Stimulated activated CD8-positive, alpha-beta memory T cell treated with anti-CD3 and anti-CD28 coated beads, Interleukin-12 subunit alpha, Interleukin-12 subunit beta, amount 100 ng/mL, for 4 hours (primary cell): ENCODE measurements at places on chromosomes 2 and 18.
A peak's percentile ranks its signal among the peaks of the same experiment; 100 is the strongest.

- DNase-seq: no peak
These were observed 82.0 kb downstream of the TMEM17 start for GRCh38 chr2:62423883-62424458.

- DNase-seq: no peak
These were observed 537 bp upstream of the STAT4 start for GRCh38 chr2:191151331-191151730.

DNA sequence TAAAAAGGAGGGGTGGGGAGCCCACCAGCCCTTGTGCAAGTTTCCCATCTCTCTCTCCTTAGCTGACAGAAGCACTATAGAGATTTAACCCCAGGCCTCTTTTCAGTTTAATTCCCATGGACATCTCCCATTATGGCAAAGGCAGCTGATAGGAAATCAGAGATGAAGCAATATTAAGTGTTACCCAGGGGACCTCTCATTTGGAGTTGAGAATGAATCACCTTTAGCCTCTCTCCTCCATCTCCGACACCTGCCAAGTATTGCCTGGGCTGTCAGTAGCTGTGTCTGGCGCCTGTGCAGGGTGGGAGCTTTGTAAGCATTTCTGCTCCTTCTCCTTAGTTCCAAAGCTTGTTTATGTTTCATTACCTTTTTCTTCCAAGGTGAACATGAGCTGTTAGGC, 109.0 kb downstream of the AQP4 start:
- no peak for DNase-seq

- no peak for DNase-seq
These were observed 100.9 kb upstream of the NEUROD1 start for GRCh38 chr2:181781078-181781786.

DNA sequence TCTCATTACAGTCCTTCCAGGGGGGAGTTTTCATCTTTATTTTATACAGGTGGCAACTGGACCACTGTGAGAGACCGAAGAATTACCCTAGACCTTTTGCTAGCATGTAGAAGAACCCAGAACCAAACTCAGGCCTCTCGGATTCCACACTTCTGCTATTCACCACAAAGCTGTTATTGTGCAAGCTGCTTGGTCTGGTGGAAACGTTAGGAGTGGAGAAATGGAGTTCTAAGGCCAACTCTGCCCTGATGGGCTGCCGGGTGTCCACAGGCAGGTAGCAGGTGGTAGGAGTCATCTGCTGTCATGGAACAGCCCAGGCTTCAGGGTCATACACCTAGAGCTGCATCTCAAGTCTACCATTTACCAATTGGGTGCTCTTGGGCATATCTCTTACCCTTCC, 218.8 kb downstream of the BCL11A start:
- DNase-seq: no peak

- DNase-seq: no peak
These were observed 30.0 kb downstream of the IL1R2 start for GRCh38 chr2:102021779-102022178.

- DNase-seq: no peak
These were observed 182.0 kb downstream of the ZBTB7C start for GRCh38 chr18:48227206-48227605.

DNA sequence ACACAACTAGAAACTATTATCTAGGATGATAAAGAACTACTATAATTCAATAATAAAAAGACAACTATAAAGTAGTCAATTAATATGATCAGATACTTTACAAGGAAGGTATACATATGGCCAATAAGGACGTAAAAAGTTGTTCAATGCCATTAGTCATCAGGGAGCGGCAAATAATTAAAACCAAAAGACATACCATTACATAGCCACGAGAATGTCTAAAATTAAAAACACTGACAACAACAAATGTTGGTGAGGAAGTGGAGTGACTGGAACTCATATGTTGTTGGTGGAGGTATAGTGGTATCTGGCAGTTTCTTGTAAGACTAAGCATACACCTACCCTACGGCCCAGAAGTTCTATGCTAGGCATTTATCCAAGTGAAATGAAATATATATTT, 152.4 kb downstream of the MTCL1 start:
- DNase-seq: no peak

GRCh38 chr2:39128919-39129391, 8.1 kb upstream of the SOS1 start:
- peak; percentile 21 for DNase-seq

GRCh38 chr2:217360111-217360510, 500.2 kb upstream of the TNP1 start:
- DNase-seq: no peak

GRCh38 chr2:201820383-201821007, 14.2 kb downstream of the CDK15 start:
- no peak for DNase-seq

GRCh38 chr2:221205103-221205673, 366.9 kb downstream of the EPHA4 start:
- DNase-seq: no peak

DNA sequence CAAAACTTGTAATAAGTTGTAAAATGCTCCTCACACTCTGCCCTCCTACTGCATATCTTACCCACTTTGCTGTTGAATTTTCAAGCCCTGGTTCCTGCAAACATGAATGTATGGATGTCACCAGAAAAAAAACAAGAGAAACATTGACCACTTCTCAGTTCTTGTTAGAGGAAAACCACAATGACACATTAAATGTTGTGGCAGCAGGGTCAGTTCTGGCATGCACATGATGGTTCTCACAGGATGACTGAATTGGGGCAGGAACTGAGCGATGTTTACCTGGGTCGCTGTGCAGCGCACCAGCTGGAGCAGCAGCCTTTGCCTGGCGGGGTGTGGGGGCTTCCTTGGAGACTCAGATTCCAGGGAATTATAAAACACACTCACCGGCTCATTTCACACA, 14.0 kb upstream of the PRKCE start:
- DNase-seq: no peak

DNA sequence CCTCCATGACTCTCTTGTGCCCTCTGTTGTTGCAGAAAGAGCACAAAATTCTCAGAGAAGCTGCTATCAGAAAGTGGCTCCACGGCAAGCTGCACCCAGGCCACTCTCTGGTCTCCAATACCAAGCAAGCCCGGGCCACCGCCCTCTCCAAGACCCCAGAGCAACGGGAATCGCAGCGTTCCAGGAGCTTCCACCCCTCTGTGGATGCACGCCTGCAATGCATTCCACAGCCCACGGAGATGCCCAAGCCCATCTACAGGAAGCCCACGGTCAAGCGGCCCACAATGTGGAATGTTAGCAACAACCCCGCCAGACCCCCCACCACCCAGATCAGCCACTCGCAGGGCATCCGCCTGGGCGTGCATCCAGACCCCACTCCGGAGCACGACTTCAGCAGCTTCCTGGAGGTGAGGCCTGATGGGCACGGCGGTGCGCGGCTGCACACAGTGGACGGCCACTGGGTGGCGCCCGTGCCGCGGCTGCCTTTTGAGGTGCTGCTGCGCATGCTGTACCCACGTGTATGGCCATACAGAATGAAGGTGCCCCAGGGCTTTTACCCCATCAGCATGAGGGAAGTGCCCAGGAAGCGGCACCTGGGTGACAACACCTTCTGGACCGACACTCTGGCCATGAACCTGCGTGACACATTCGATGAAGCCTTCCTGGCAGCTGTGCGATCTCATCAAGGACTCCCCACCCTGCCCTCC, 6.3 kb downstream of the ANKRD53 start:
- DNase-seq: peak; percentile 69

GRCh38 chr2:30960213-30960612, 153.0 kb upstream of the CAPN13 start:
- no peak for DNase-seq

- DNase-seq: no peak
These were observed 33.8 kb downstream of the KCNS3 start for GRCh38 chr2:17912266-17912691.

GRCh38 chr2:14239605-14240004, 392.9 kb upstream of the LRATD1 start:
- DNase-seq: no peak

DNA sequence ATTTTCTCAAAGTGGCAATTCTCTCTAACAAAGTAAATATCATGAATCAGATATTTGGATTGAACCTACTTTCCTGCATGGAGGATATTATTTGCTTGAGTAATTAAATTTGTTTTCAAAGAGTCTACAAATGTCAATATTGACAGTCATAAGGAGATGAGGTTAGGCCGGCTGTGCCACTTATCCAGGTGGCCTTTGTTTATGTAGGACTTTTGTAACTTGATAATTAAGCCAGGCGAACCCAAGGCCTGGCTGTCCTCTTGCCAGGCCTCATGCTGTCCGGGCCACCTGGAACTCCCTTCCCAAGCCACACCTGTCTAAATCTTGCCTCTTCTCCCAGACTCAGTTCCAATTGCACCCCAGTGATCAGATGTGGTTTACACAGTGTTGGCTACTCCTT, 255.2 kb downstream of the ACKR3 start:
- no peak for DNase-seq

DNA sequence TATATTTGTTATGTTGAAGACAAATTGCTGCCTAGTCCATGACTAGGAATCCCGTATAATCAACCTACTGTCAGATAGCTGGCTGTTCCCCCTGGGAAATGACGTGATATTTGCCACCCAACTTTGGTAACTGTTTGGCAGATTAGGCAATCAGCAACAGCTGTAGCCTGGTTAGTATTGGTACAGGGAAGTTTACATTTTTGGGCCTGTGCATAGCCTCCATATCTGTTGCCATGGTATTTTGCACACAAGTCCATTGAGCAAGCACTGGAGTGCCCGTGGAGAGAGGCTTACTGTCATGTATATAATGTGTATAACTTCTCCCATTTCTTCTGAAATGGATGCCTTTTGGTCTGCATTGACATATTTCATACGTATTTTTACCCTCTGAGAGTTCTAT, 27.7 kb downstream of the BIRC6 start:
- no peak for DNase-seq

DNA sequence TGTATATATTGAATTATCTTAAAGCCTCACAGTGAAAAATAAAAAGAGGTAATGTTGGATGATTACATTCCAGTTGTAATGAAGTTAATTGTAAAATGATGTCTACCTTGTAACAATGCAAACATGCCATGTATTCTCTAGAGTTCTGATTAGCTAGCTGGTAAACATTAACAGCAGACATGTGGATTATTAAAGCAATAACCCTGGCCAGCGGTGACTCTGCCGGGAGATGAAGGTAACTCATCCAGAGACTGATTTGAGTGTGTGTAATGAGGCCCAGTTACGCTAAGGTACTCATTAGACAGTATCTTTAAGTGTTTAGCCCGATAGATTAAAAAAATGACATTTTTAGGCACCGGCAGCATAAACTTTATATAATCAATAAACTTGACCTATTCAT, 79.6 kb upstream of the REV1 start:
- DNase-seq: no peak

GRCh38 chr2:240018071-240018750, 6.9 kb downstream of the NDUFA10 start:
- DNase-seq: no peak

- DNase-seq: no peak
These were observed 30.8 kb downstream of the GRHL1 start for GRCh38 chr2:9982248-9982647.

DNA sequence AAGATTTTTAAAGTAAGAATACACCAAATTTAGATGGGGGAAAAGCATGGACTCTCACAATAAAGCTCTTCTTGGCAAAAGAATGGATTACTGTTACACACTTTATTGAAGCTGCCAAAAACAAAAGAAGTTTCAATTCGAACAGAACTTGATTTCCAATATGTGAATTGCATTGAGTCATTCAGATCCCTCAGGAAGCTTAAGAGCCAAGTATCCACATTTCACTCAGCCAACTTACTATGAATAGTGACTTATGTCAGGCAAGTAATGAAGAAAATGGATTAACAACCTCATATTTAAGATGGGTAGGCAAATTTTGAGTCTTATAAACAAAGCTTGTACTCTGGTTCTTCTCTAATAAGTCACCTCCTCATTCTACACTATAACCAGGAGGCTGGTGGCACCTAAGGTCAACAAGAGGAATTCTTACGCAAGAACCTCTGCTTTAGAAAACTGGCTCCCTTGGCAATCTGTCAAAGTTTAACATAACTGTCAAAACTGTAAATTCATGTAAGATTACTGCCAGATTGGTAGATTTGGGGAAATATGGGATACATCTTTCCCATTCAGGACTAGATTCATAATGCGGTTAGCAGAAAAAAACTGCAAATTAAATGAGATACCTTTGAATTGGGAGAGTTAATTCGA, 6.0 kb downstream of the HADHA start:
- no peak for DNase-seq

DNA sequence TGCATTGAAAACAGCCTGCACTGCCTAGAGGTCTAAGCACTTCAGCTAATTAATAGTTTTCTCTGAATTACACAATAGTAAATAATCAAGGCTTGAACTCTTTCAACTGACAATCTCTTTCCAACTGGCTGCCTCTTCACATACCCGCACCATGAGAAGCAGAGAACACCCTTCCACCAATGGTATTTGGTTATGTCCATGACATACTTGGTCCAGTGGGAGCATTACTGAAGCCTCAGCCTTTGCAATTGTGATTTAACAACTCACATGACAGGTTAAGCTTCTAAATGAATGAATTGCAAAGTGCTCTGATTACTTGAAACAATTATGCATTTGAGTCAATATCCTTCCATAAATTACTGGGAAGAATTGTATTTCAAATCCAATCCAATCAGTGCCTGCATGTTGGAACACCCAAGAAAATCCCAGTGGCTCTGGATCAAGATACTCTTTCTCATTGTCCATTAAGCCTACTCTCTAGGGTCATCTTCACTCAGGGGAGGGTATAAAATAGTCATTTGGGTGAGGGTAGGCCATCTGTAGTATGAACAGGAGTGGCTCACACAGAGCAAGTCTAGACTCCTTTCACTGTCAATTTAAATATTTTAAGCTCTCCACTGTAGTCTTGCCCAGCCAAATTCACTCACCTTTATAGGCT, 101.1 kb downstream of the HS1BP3 start:
- DNase-seq: no peak
